ENCODE measurements at places on chromosomes 7 and 10.

DNA sequence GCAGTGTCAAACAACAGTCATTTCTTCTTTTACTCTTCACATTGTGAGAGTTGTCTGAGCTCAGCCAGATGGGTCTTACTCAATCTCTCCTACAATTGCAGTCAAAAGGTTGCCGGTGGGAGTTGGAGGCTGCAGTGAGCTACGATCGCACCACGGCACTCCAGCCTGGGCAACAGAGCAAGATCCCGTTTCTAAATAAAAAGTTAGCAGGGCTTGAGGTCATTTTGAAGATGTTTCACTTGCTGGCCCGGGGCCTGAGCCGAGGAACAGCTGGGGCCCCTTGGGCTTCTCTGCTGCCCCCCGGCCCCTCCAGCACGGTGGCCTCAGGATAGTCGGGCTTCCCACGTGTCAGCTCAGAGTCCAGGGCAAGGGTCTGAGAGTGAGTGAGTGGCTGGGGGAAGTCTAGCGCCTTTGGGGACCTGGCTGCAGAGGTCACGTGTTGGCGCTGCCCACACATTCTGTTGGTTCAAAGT lies 40.4 kb downstream of the GTF2IRD1 start:
- DNase-seq = no peak

DNA sequence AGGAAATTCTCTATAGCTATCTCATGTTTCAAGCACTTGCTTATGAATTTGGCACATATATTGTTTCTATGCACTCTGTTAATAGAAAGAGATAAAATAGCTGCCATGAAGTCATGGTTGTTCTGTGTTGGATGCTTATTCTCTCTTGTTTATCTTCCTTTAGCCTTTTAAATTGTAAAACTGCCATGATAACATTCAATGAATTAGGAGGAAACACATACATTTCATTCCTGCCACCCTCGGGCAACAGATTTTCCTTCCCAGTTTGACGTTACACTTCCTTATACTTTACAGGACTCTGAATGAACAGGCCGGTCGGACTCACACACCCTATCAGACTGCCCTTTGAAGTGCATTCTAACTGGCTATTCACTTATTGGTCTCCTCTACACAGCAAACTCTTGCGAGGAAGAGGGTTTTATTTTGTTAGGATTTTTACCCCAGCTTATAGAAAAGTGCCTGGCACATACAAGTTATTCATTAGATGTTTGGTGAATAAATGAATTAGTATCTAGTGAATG lies 65.7 kb upstream of the FERD3L start:
- DNase-seq = no peak

GRCh38 chr7:100154651-100155491 lies 3.7 kb downstream of the TRAPPC14 start:
- DNase-seq = no peak

DNA sequence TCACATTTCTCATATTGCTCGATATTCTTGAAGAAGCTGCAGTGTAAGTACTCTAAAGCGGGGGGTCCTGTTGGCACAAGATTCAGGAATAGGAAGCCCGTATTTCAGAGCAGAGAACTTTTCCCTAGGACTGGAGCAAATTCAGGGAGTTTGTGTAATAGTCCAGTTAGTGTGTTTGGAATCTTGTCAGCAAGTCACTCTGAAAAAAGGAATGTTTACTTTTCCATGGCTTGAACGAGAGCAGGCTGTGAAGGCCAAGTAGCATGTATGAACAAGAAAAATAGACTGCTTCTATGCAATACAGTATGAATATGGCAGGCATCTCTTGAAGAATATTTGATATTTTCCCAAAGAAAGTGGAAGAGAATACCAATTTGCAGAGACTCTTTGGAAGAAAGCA lies 39.8 kb downstream of the CDC123 start:
- no peak for DNase-seq

GRCh38 chr7:106679153-106679931 lies 18.4 kb upstream of the CCDC71L start:
- DNase-seq = peak; percentile 2

- DNase-seq = no peak
Observed at GRCh38 chr7:1620835-1621234, 49.2 kb upstream of the ELFN1 start.

- no peak for DNase-seq
Observed at GRCh38 chr7:30934732-30935568, 23.3 kb downstream of the AQP1 start.

DNA sequence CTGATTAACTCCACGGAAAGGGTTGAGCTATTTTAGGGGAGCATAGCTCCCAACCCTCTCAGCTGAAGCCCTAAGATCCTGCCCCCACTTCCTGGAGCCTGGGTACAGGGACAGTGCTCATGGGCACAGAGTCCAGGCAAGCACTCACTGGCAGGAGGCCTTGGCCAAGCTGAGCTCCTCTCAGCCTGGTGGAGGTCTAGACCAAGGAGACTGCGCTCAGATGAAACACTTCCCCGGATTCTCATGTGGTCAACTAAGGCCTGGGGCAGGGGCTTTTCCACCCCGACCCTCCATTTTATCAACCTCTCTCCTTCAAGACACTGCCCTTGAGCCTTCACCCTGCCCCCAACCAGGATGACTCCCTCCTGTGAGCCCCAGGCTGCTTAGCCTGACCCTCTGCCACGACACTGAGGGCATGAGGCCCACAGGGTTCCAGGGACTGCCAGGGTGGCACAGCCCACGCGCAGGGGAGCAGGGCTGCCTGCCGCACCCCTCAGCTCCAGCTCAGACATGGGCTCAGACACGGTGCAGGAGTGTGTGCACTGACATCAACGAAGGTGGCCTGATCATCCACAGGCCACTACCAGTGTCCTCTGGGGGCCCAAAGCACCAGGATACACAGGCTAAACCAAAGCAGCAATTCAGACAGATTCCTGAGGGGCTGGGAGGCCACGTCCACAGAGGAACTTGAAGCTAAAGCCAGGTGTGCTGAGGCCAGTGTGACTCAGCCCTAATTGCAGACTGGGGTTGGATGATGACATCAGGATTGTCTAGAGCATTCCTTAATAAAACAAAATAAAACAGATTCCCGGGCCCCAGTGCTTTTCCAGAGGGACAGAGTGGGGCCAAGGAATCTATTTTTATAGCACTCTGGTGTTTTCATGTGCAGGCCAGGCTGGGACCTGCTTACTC lies 18.8 kb downstream of the CHAT start:
- DNase-seq = no peak

- DNase-seq = no peak
Observed at GRCh38 chr10:78462176-78462575, 428.5 kb downstream of the RPS24 start.

- no peak for DNase-seq
Observed at GRCh38 chr10:48501226-48501625, 103.6 kb downstream of the ARHGAP22 start.
